ENCODE measurements at places on chromosomes 7 and 10. TPM values are rescaled to one million over a fixed set of nuclear protein-coding genes. Genes with fewer than 3 reads are reported as not detected.

The FFAR4 gene
- 0.07 TPM for total RNA-seq

The GATA3 gene
- total RNA-seq = 0.71 TPM

GRCh38 chr7:3825491-3825890 lies 524.4 kb downstream of the SDK1 start:
- no peaks in the 10 kb centered on the region for H3K27me3 ChIP-seq
- no peaks in the 10 kb centered on the region for H3K36me3 ChIP-seq
- H3K4me1 ChIP-seq = no peaks in the 10 kb centered on the region
- H3K27ac ChIP-seq = no peak overlapping the region
- no peak overlapping the region for H3K4me3 ChIP-seq

- H3K36me3 ChIP-seq = no peaks in the 10 kb centered on the region
- no peaks in the 10 kb centered on the region for H3K4me1 ChIP-seq
- DNase-seq = no peak
- no peaks in the 10 kb centered on the region for H3K27me3 ChIP-seq
Observed at GRCh38 chr7:82805527-82805960, 357.1 kb downstream of the PCLO start.

DNA sequence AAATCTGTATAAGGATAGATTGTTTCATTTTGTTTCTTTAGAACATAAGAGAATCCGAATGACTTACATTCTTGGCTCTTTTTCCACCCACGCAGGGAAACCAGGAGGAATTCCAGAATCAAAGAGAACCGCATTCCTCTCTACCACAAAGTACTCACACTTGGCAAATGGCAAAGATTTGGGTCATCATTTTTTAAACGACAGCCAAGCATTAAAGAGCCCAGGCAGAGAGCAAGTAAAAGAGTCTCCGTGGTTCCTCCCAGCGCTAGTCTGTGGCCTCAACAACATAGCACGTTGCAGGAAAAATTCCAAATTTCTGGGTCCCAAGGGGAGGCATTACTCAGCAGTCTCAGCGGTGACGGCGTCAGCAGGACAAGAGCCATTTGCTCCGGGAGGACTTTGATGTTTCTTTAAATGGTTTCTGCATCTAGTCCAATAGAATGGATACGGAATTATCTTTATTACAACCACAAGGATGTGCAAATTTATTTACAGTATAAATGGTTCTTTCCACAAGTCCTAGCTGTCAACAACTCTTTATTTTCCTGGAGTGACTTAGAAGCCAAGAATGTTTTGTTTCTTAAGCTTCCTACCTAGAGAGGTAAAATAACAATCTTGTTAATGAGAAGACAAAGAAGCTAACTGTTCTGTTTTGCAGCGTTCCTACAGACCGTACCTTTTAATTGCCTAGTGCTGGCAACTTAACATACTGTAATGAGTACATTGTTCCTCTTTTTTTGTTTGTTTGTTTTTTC lies 232.5 kb downstream of the SKIDA1 start:
- DNase-seq = peak; percentile 67
- H3K27ac ChIP-seq = peak overlapping the region; percentile 10
- no peaks in the 10 kb centered on the region for H3K4me1 ChIP-seq
- peak overlapping the region; percentile 27 for H3K4me3 ChIP-seq
- no peaks in the 10 kb centered on the region for H3K27me3 ChIP-seq

GRCh38 chr10:80260295-80261243 lies 28.9 kb downstream of the MAT1A start:
- no peak for DNase-seq
- H3K4me3 ChIP-seq = no peak overlapping the region
- H3K4me1 ChIP-seq = no peaks in the 10 kb centered on the region
- H3K27me3 ChIP-seq = no peaks in the 10 kb centered on the region

- H3K4me1 ChIP-seq = no peaks in the 10 kb centered on the region
- H3K36me3 ChIP-seq = no peaks in the 10 kb centered on the region
- no peak overlapping the region for H3K4me3 ChIP-seq
- no peak overlapping the region for H3K27ac ChIP-seq
Observed at GRCh38 chr10:12505683-12506082, 156.3 kb downstream of the CAMK1D start.

- H3K4me1 ChIP-seq = no peaks in the 10 kb centered on the region
- H3K27me3 ChIP-seq = no peaks in the 10 kb centered on the region
- no peak overlapping the region for H3K4me3 ChIP-seq
- H3K27ac ChIP-seq = no peak overlapping the region
- DNase-seq = no peak
- H3K36me3 ChIP-seq = no peaks in the 10 kb centered on the region
Observed at GRCh38 chr7:105448181-105448580, 59.5 kb upstream of the SRPK2 start.

Data from psoas muscle (tissue), 8 donors.